ENCODE measurements at places on chromosomes 5 and 9. TPM values are rescaled to one million over a fixed set of nuclear protein-coding genes. Genes with fewer than 3 reads are reported as not detected.

DNA sequence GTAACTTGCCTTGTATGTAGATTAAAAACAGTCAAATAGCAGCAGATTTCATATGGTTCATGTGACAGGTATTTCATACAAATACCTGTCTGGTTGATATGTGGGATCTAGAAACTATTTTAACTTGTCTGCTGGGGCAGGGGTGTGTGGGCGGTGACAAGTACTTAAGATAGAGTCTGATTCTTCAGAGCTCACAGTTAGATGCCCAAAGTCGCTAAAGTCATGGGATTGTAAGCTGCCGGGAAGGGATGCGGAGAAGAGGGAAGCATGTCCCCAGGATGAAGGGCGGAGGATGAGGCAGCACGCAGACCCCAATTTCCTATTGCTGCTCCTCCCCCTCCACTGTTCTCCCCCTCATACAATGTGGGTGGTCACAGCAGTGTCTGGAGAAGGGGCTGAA is 13.3 kb downstream of the ANXA6 start:
- DNase-seq: no peak

DNA sequence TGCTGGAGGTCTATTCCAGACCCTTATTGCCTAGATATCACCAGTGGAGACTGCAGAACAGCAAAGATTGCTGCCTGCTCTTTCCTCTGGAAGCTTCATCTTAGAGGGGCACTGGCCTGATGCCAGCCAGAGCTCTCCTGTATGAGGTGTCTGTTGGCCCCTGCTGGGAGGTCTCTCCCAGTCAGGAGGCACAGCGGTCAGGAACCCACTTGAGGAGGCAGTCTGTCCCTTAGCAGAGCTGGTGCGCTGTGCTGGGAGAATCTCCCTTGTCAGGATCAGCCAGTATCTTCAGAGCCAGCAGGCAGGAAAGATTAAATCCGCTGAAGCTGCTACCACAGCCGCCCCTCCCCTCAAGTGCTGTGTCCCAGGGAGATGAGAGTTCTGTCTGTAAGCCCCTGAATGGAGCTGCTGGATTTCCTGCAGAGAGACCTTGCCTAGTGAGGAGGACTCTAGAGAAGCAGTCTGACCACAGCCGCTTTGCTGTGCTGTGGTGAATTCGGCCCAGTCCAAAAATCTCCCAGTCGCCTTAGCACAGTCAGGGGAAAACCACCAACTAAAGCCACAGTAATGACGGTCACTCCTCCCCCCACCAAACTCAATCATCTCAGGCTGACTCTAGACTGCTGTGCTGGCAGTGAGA is 124.1 kb downstream of the JAKMIP2 start:
- DNase-seq: no peak

The GRXCR2 gene
- total RNA-seq: not detected

The SH3TC2 gene
- not detected for total RNA-seq

The TMC1 gene
- not detected for total RNA-seq

The TMEFF1 gene
- not detected for total RNA-seq
